ENCODE measurements at places on chromosomes 13 and 19.

GRCh38 chr13:28657784-28658538 lies 969 bp upstream of the POMP start:
- peak; percentile 40 for DNase-seq

GRCh38 chr13:75830842-75831241 lies 194.7 kb downstream of the LMO7 start:
- DNase-seq = peak; percentile 71

GRCh38 chr13:20696073-20696472 lies 7.4 kb upstream of the IL17D start:
- no peak for DNase-seq

DNA sequence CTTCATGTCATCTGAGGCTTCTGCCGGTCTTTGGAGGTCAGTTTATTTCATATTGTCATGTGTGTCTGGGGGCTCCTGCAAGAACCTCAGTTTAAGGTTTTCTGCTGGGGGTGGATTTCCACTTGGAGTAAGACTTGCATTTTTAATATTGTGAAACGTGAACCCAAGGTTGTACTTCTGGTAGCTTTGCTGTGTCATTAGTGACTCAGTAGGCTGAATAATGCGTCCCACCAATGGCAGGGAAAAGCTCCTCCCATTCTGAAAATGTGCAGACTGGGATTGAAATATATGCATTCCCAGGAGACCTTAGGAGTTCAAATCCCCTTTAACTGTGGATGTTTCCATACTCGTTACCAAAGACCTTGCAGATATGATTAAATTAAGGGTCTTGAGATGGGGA lies 46.2 kb downstream of the ING1 start:
- DNase-seq = peak; percentile 45

DNA sequence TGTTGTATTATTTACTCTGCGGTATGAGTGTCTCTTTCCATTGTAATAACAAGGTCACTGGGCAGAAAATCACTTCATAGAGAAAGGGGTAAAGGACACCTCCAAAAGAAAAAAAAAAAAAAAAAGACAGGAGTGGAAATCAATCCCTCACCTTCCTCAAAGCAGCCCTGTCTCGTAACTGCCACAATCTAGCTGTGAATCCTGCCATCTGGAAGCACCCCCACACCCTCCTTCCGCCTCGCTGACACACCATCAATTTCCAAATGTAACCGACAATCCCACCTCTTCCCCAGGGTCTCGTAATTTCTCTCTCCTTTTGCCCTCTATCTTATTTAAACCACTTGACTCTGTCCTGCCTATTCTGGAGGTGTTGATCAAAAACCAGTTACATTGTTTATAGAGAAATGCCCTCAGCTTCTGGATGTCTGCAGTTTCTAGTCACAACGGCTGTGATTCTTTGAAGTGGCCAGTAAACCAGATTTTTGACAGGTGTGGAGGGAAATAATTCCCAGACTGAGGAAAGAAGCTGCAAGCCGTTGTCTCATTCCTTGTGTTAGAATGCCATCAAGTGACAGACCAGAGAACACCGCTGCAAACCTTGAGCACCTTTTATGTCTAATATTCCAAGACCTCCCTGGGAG lies 9.1 kb upstream of the POP4 start:
- DNase-seq = no peak

GRCh38 chr19:33508941-33509614 lies 12.5 kb downstream of the PEPD start:
- DNase-seq = no peak

- DNase-seq = no peak
Observed at GRCh38 chr13:92864584-92865284, 361.9 kb upstream of the GPC6 start.

DNA sequence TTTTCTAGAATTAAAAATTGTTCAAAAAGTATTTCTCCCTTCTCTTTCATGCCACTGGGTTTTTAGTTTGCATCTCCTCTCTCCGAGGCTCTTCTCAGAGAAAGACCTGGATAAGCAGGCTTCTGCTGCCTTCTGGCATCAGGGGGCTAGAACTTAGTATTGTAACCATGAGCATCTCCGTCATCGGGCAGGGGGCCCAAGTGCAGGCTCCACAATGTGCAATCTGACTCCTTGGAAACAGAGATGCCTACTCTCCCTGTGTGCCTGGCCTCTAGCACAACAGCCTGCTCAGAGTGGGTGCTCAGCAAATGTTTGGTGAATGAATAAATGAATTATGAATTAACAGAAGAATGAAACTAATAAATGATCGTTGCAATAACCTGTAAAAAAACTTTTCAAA lies 45.6 kb upstream of the MTIF3 start:
- DNase-seq = no peak

- no peak for DNase-seq
Observed at GRCh38 chr19:38784224-38784623, 4.8 kb upstream of the LGALS7B start.

- peak; percentile 35 for DNase-seq
Observed at GRCh38 chr13:87661471-87661870, 9.7 kb upstream of the SLITRK5 start.

- DNase-seq = no peak
Observed at GRCh38 chr19:38262585-38263268, 1.6 kb upstream of the SPINT2 start.

GRCh38 chr19:40304306-40304705 lies 19.2 kb upstream of the AKT2 start:
- DNase-seq = peak; percentile 28

DNA sequence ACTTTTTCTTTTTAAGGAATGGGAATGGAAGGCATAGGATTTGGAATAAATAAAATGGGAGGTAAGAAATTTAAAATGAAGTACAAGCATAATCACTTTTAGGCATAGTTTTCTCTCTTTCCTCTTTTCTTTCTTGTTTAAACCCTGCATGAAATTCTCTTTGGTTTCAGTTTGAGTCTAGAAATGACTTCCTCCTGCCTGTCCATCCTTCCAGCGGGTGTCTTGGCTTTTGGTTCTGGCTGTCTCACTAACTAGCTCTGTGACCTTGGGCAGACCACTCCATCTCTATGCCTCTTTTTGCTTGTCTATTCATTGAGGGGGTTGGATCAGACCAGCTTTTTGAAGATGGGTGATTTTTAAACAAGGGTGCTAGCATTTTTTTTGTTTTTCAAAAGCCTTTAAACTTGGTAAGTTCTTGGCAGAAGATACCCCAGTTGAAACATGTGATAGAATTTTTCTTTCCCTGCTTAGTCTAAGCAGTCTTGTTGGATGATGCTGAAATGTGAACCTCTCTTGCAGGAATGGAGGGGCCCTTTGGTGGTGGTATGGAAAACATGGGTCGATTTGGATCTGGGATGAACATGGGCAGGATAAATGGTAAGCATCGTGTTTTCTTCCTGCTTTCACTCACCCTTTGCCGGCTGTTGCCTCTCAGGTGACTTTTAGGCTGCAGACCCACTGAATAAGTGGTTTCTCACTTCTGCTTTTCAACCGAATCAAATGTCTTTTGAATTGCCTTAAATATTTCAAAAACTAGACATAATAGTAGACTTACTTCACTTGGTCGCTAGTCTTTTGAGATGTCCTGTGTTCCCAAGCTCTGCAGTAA lies 28.6 kb downstream of the PRAM1 start:
- no peak for DNase-seq

GRCh38 chr13:43816401-43816889 lies 29.7 kb upstream of the ENOX1 start:
- DNase-seq = no peak

- DNase-seq = no peak
Observed at GRCh38 chr13:76830805-76831204, 55.4 kb downstream of the KCTD12 start.

GRCh38 chr19:27881213-27881612 lies 1331.7 kb downstream of the UQCRFS1 start:
- no peak for DNase-seq

DNA sequence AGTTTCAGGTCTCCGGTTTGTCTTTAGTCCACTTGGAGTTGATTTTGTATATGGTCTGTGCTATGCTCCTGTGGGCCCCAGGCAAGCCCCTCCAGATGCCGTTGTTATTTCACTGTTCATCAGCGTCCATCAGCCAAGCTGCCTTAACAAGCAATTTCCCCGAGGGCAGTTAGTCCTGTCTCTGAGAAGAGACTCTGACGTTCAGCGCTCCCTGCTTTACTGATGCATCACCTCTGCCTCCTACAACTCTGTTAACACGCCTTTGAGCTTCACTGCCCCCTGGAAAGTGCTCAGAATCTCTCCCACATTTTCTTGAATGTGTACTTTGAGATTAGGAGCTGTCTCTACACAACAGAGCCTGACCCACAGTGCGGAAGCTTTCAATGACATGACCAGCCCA lies 41.8 kb upstream of the UBAC2 start:
- no peak for DNase-seq

DNA sequence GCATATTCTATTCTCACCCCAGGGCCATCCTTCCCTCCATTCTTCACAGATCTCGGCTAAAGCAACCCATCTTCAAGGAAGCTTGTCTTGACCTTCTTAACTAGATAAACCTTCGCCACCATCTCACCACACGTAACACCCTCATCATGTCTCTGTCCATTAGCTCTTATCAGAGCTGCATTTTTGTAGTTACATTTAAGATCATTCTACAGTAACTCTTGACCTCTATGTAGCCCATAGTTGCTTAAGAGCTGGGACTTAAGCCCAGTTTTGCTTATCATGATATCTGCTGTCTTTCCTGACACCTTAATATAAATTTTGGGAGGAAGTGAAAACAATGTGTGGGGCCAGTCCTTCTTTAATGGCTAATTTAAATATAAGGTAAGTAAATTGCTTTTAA lies 345.1 kb downstream of the MTUS2 start:
- no peak for DNase-seq

- DNase-seq = no peak
Observed at GRCh38 chr13:54486421-54487166, 1458.0 kb downstream of the OLFM4 start.

GRCh38 chr19:4710281-4710600 lies 13.4 kb downstream of the DPP9 start:
- DNase-seq = no peak

GRCh38 chr19:11281356-11282049 lies 14.5 kb upstream of the TSPAN16 start:
- no peak for DNase-seq

DNA sequence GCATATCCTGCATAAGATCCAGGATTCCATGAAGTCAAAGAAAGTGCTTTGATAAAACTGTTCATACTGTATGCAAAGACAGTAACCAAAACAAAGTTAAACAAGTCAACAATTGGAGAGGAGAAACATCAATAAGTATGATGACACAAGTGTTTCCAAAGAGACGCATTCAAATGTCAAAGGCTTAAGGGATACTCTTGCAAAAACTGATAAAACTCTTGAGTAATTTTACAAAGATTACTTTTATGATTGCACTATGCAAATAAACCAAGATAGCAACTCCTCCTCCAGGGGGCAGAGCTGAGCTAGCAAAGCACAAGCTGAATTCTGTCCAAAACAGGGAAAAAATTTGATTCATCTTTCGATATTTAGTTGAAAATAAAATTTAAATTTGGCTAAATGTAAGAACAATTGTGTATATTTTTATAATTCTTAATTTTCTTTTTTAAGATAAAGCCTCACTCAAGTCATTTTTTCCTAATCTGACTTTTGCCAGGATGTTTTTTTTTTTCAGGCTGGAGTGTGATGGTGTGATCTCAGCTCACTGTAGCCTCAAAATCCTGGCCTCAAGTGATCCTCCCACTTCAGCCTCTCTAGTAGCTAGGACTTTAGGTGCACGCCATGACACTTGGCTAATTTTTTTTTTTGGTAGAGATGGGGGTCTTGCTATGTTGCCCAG lies 84.0 kb downstream of the MZT1 start:
- DNase-seq = peak; percentile 42

DNA sequence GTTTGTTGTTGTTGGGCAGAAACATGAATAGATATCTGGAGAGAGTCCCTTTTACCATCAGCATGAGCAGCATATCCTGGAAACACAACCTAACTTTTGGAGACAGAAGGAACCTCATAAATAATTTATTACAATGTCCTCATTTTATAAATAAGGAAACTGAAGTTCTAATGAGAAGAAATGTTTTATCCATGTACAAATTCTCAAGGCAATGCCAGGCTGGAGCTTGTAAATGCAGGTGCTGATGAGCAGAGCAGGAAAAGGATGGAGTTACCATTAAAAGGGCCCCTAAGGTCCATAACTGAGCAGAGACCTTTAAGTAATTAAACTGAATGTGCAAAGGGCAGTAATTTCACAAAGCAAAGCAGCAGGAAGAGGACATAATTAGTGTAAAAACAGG lies 17.3 kb downstream of the LCP1 start:
- no peak for DNase-seq

GRCh38 chr13:112065521-112065866 lies 1.5 kb upstream of the SOX1 start:
- DNase-seq = no peak

DNA sequence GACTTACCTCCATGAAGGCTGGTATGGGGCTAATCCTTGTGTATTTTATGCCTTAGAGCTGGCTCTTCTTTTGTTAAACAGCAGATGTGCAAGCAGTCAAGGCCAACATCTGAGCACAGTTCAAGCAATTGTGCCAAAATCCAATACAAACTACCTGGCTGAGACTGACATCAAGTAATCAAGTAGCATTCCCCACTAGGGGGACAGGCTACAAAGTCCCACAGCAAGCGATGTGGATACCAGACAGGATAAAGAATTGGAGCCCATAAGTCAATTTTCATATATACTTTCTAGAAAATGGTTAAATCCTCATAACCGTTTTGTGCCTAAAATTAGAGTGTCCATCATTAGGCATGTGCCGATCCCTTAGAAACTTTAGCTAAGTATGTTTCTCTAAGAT lies 675.8 kb downstream of the DIAPH3 start:
- DNase-seq = no peak

GRCh38 chr13:114002009-114002544 lies 28.2 kb upstream of the C13orf46 start:
- peak; percentile 31 for DNase-seq

DNA sequence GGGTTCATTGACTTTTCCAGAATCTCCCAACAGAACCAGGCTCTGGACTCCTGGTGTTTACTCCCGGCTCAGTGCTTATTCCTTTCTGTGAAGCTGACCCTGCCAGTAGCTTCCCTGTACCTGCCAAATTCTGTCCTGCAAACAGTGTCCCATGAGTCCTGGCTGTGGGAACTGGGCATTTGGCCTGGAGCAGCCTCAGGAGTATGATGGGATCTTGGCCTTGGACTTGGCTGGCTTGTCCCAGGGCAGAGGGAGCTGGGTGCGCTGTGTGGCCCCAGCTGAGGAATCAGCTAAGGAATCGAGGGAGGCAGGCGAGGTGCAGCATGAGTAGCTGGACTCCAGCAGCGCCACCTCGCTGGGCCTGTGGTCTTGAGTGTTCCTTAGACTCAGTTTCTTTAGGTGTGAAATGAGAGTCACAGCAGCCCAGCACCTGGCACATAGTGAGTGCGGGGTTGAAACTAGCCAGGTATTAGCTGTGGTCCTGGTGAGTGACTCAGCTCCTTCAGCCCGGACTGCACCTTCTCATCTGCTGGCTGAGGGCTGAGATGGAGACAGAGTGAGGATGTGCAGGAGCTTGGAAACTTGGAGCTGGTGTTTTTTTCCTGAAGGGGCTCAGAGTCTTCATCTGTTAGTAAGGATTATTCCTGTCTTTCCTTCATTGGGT lies 10.4 kb downstream of the CLASRP start:
- DNase-seq = no peak
